ENCODE measurements at places on chromosomes 16 and 17.

DNA sequence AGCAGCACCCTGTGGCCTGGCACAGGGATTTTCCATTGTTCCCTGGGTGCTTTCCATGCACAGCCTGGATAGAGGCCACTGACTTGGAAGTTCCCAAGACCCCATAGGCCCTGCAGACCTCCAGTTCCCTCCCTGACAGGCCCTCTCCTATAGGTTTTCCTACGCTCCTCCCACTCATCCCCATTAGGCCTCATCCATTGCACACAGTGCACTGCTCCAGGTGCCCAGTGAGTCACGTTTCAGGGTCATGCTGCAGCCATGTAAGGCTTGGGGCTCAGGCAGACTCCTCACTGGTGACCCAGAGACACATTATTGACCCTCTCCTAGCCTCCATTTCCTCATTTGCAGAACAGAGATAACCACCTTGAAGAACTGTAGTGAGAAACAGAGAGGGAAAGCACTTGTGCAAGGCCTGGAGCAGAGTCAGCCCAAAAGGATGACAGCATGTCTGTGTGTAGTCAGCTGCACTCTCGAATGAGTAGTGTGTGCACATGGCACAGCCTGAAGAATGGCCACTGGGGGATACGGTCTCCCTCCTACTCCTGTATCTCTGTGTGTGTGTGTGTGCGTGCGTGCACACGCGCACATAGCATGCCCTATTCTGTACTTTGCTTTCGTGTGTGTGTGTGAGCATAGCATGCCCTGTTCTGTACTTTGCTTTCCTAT lies 26.8 kb downstream of the DRC3 start:
- no peak for DNase-seq

DNA sequence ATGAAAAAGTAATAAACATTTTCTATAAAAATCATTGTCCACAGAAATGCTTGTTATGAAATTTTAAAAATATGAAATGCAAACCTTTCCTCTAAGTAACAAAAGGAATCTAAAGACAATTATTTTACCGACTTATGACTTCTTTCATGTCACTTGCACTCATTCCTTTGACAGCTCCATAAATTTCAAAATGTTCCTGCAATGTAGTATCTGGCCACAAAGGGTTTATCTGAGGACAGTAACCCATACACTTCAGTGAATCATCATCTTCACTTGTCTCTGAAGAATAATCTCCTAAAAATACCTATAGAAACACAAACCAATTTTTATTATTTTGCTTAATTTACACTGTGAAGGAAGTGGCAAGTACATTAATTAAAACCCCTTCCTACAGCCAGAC lies 25.6 kb upstream of the ABCA10 start:
- DNase-seq, result no peak

- DNase-seq, result no peak
These were observed 102.8 kb downstream of the FOXL1 start for GRCh38 chr16:86681031-86681756.

- DNase-seq, result no peak
These were observed 11.6 kb downstream of the ST6GALNAC1 start for GRCh38 chr17:76631821-76632565.

DNA sequence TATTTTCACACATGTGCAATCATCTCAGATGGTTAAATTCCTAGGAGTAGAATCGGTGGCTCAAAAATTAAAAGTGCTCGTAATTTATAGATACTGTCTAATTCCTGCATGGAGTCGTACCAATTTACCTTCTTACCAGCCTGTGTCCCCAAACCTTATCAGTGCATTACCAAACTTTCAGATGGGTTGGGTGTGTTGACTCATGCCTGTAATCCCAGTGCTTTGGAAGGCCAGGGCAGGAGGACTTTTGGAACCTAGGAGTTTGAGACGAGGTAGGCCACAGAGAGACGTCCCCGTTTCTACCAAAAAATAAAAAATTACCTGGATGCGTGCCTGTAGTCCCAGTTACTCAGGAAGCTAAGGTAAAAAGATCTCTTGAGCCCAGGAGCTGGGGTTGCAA lies 34.5 kb upstream of the GPRC5B start:
- no peak for DNase-seq

- no peak for DNase-seq
These were observed 77.6 kb upstream of the ZNF469 start for GRCh38 chr16:88305176-88305575.

DNA sequence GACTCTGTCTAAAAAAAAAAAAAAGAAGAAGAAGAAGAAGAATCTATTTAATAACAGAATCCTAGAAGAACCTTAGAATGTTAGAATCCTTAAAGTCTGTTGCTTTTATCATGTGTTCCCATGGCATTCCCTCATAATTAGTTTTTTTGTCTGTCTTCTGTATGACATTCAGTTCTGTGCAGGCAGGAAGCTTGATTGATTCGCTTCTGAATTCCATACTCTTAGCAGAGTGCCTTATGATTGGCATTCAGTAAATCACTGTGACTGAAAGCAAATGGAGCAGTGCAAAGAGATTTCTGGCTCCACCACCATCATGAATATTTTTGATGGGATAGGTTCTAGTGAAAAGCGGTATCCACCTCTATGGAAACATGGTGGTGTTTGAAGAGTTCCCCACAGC lies 1065.9 kb upstream of the RBFOX1 start:
- no peak for DNase-seq

GRCh38 chr17:58605470-58605869 lies 86.4 kb downstream of the TEX14 start:
- DNase-seq, result no peak

GRCh38 chr17:27525836-27526603 lies 69.8 kb downstream of the KSR1 start:
- no peak for DNase-seq

Data from kidney glomerular epithelial cell (primary cell).